ENCODE measurements at places on chromosomes 3 and 15. TPM values are rescaled to one million over a fixed set of nuclear protein-coding genes. Genes with fewer than 3 reads are reported as not detected.

The CPEB1 gene
- polyA plus RNA-seq: 0.03 TPM

The DUOXA1 gene
- polyA plus RNA-seq: 0.10 TPM

The PPM1L gene
- polyA plus RNA-seq: 0.22 TPM

The SPRED1 gene
- polyA plus RNA-seq: 3.4 TPM

The GPR62 gene
- polyA plus RNA-seq: not detected

The SNRPA1 gene
- 108 TPM for polyA plus RNA-seq

The FHIT gene
- 4.9 TPM for polyA plus RNA-seq

The PAQR9 gene
- polyA plus RNA-seq: 3.7 TPM

The ARF4 gene
- 195 TPM for polyA plus RNA-seq

The ZNF80 gene
- not detected for polyA plus RNA-seq

The FOXL2NB gene
- 0.03 TPM for polyA plus RNA-seq

The SPINK8 gene
- not detected for polyA plus RNA-seq

The BLM gene
- 2.8 TPM for polyA plus RNA-seq

The SLC22A14 gene
- not detected for polyA plus RNA-seq

The AGBL1 gene
- polyA plus RNA-seq: 0.01 TPM

The EPHB1 gene
- 0.13 TPM for polyA plus RNA-seq

The ACKR4 gene
- polyA plus RNA-seq: 0.07 TPM

The GP9 gene
- polyA plus RNA-seq: not detected

The GATM gene
- polyA plus RNA-seq: 13.9 TPM

The SPTSSB gene
- polyA plus RNA-seq: 2.4 TPM

The CPNE9 gene
- polyA plus RNA-seq: 0.14 TPM

The POPDC2 gene
- polyA plus RNA-seq: 0.58 TPM

The GHSR gene
- polyA plus RNA-seq: not detected

The CRYGS gene
- 6.7 TPM for polyA plus RNA-seq

The AMIGO3 gene
- polyA plus RNA-seq: 0.21 TPM

The IMPG2 gene
- polyA plus RNA-seq: 0.03 TPM

The PCOLCE2 gene
- 0.71 TPM for polyA plus RNA-seq

The A4GNT gene
- polyA plus RNA-seq: not detected

The TRPM7 gene
- polyA plus RNA-seq: 10.3 TPM

The C3orf18 gene
- 4.8 TPM for polyA plus RNA-seq

The EIF3J gene
- polyA plus RNA-seq: 45.2 TPM

The SI gene
- polyA plus RNA-seq: not detected

The FAM43A gene
- 1.8 TPM for polyA plus RNA-seq
